Activated T-helper 1 cell treated with Interleukin-2 at 50 U/mL for 16 hours (primary cell): ENCODE measurements at places on chromosomes 1 and 21.

- DNase-seq: no peak
These were observed 235.4 kb downstream of the CENPF start for GRCh38 chr1:214838351-214838750.

DNA sequence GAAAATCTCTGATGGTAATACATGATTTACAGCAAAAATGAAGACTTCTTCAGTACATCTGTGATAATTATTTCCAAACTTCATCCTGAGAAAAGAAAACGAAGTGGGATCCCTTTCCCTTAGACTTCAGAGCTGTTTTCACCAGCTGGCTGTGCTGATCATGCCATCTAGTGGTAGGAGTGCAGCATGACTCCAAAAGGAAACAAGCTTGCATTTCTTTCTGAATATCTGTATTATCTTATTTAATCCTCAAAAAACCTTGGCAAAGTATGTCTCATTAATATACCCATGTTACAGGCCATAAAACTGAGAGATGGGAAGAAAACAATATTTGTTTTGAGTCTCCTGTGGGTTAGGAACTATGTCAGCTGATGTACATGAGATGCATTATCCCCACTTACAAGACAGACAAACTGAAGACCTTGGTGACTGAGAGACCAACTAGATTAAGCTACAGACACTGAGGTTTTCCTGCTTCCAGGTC, 9.8 kb upstream of the GJA8 start:
- DNase-seq: no peak

- DNase-seq: no peak
These were observed 42.5 kb downstream of the CCN1 start for GRCh38 chr1:85623061-85623471.

GRCh38 chr21:44993321-44994046, 53.7 kb downstream of the SLX9 start:
- no peak for DNase-seq

DNA sequence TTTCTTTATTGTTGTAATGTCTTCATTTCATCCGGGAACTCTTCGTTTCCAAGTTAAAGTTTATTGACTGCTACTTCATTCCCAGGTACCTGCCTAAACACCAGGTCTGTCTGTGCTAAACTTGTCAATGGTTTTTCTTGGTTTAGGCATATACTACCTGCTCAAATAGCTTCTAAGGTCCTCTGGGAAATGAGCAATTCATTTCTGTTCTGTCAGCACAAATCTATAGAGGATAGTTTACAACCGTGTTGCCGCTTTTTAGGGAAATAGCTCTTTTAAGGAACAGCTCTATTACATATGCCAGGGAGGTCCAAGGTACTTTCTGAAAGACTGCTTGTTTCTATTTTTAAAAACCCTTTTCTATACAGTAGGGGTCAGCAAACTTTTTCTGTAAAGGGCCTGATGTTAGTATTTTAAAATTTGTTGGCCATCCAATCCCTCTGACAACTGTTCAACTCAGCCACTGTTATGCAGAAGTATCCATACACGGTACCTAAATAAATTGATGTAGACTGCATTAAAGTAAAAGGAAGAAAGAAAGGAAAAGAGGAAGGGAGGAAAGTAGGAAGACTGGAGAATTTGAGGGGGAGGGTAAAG, 222.7 kb upstream of the PTBP2 start:
- no peak for DNase-seq

DNA sequence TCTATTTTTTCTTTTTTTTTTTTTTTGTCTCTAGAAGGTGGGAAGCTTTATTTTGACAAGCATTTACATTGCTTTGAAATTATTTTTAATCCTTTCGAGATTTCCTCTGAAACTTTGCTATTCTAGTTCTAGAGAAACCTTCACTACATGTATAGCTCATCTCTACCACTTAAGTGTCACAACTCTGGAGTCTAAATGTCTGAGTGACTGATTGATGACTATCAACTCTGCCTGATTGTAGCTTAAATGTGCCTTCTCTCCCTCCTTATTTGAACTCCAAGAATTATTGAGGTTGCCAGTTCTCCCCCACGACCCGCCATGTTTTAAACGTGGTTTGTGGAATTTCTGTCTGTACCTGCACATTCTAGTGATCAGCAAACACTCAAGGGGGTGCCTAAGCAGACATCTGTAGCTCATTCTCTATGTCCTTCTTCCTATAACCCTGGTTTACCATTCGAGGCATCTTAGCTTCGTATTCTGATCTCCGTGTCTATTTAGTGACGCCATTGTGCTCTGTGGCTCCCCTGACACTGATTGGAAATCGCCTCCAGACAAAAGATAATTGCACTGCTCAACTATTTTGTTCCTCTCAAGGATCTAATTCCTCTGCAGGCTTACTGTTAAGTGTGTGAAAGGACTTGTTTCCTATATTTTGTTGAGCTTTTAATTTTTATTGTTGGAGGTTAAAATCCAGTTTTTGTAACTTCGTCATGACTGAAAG, 1570.6 kb downstream of the BRINP3 start:
- DNase-seq: no peak

DNA sequence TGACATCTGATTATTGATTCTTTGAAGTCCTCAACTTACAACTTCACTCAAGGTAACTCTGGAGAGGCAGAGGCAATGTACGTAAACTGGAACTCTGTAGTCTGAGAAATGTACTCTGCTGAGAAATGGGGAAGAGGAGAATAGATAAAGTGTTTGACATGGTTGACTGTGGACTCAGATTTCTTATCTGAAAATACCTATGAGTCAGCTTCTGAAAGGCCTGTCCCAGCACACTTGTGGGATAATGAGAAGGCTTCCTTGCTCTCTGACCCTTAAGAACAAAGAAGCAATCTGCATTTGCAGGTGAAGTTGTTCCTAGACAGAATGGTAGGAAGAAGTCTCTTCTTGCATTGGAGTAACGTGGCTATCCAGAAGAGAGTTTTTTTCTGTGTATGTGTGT, 1573.5 kb downstream of the BRINP3 start:
- no peak for DNase-seq

DNA sequence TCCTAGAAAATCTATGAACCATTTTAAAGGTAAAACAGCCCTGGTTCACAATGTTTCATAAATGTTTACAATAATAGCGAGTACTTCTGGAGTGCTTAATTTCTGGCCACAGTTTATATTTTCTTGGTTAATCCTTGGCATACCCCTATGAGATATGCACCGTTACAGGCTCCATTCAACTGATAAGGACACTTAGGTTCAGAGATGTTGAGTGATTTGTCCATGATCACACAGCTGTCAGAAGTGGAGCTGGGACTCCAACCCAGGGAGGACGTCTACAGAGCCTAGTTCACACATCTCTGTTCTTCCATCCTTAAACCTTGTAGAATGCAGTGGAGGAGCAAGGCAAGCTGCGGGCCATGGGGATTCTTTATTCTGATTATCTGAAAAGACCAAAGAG, 48.4 kb upstream of the RUNX1 start:
- no peak for DNase-seq

DNA sequence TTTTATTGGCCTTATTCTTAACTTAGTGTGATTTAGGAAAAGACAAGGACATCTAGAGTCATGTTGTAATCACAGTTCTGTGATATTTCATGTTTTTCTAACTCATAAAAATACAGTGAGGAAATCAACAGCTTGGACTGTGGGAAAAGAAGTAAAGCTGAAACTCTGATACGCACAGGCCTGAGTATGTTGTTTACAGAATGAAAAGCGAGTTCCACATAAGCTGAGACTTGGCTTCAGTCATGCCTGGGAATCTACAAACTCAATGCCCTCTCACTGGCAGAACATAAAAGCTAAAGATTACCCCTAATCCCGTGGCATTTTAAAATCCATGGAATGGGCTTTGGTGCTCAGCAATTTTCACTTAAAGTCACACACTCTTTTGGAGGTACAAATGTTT, 23.6 kb upstream of the ATP5PO start:
- no peak for DNase-seq

- no peak for DNase-seq
These were observed 64.0 kb downstream of the CTH start for GRCh38 chr1:70475023-70475422.

DNA sequence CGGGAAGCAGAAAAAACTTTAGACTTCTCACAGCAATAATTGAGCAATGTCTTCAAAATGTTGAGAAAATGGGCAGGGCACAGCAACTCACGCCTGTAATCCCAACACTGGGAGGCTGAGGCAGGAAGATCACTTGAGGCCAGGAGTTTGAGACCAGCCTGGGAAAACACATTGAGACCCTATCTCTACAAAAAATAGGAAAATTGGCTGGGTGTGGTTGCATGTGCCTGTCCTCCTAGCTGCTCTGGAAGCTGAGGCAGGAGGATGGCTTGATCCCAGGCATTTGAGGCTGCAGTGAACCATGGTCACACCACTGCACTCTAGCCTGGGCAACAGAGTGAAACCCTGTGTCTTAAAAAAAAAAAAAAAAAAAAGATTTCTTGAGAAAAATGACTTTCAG, 7.8 kb upstream of the ZFP69 start:
- DNase-seq: no peak

GRCh38 chr1:215277532-215277931, 195.0 kb downstream of the KCNK2 start:
- no peak for DNase-seq

DNA sequence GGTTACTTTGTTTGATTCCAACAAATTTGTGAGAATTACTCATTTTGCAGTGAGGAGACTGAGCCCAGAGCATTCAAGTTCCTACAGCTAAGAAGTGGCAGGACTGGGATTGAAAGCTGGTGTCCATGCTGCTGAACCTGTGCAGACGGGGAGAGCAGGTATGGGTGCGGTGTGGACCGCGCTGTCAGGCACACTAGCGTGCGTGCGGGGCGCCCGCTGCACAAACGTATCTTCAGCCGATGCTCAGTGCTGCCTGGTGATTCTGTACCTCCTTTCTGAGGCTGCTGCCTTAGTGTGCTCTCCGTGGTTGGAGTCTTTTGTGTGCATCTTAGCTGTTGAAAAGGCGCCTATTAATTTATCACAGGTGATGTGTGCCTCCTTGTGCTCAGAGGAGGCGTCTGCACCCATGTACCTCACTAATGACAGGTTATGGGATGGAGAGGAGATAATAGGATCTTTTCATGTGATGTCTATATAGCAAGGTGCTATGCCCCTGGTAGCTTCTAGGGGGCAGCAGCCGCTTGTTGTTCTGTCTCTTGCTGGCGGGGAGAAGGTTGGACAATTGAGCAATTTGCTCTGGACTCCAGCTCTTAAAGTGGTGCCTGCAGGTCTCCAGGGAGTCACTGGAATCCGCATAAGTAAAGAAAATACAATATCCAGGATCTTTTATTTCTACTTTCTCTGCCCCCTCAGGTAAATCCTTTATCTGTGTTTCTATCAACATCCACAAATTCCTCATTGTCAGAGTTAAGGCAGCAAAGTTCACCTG, 32.5 kb downstream of the PEX14 start:
- peak; percentile 30 for DNase-seq

DNA sequence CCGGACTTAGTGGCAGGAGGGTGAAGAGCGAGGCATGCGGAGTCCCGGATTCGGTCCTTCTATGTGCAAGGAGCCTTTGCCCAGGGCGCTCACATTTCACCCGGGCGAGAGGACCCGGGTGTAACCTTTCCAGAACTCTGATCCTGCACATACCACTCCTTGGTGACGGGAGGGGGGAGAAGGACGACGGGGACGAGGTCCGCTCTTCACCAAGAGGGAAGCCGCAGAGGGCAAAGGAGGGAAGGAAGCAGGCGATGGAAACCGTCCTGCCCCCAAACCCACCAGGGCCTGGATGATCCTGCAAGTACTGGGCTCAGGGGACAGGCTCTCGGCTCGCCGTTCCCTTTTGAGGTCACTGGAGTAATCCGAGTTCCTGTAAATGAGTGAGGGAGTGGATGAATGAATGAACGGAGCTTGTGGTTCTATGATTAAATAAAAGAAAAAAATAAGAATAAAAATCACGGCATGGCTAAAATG, 993 bp downstream of the SYPL2 start:
- no peak for DNase-seq

GRCh38 chr1:17594690-17595601, 55.4 kb downstream of the ARHGEF10L start:
- DNase-seq: no peak
